ENCODE measurements at places on chromosomes 12 and 14.

- no peak for DNase-seq
Observed at GRCh38 chr12:92442782-92443181, 260.0 kb upstream of the PLEKHG7 start.

DNA sequence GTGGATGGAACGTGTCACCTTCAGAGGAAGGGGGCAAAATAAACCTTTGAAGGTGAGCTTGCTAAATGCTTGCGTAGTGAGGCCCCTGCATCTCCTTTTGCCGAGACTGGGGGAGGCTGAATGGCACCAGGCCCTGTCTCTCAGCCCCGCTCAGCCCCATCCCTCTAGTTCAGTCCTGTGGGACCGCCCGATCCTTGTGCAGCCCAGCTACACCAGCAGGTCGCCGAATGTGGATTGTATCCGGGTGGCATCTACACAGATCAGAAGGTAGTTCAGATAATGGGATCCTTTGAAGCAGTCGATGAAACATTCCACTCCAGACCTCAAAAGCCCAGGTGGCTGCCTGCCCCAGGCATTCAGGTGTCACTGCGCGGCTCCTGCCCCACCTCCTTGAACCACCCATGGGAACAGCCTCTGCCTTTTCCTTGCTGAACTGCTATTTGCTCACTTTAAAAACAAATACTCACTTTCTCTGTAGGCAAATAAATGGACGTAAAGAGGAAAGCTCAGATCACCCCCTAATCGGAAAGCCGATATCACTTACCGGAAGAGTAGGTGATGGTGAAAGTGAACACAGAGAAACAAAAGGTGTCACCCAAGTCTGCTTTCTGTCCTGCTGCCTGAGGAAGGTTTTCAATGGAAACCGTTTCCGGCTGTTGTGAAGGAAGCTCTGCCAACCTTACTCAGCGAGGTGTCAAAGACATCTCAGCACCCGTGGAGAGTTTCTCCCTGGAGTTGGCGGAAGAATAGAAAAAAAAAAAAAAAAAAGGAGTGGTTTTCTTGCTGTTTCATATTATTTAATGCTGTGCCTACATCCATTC is 100.3 kb upstream of the NCOR2 start:
- no peak for DNase-seq

- no peak for DNase-seq
Observed at GRCh38 chr14:30921305-30921704, 46.9 kb downstream of the COCH start.

DNA sequence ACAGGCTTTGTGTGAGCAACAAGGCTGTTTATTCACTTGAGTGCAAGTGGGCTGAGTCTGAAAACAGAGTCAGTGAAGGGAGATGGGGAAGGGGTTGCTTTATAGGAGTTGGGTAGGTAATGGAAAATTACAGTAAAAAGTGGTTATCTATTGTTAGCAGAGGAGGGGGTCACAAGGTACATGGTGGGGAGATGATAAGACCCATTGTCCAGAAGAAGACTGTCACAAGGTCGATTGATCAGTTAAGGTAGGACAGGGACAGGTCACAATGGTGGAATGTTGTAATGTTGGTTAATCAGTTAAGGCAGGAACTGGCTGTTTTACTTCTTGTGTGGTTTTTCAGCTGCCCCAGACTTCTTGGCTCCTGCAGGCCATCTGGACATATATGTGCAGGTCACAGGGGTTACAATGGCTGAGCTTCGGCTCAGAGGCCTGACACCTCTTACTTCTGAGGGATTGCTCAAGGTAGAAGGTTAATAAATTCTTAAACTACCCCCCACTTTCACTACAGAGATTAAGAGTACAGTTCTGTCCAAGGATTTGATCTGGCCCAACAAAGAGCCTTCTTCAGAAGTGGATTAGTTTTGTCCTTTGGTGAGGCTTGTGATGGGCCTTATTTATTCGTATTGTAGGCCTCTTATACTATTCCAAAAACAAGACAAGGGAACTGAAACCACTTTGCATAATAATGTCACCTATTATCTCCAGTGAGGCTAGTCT is 13.8 kb upstream of the DHRS4 start:
- DNase-seq = no peak

DNA sequence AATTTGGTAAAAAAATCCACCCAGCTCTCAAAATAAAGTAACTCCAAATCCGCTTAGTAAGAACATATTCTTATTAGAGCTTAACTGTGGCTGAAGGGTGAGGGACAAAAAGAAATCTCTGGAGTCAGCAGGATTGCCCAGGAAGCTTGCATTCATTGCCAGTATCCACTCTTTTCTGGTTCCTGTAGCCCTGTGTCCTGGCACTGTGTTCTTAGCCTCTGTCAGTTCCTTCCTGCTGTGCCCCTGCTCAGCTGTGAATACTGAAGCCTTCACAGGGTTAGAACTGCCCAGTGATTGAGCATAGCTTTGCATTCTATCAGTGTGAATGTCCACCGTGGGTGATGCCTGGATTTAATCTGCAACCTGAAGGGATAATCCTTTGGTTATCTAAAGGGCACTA is 266.9 kb upstream of the PELI2 start:
- DNase-seq = no peak

DNA sequence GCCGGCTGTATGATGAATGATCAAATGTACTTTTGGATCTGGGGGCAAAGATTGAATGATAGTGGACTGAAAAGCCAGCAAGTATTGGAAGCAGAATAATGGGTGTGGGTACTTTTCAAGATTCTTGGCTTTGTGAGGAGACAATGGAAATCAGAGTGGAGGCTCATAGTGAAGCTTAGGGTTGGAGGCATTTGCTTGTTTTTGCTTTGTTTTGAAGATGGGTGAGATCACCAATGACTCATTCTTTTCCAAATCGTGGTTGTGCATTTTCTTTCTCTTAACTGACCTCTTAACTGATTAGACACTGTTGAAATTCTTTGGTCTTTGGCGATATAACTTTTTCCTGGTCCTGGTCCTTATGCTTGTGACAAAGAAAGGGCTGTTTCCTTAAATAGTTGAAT is 54.4 kb downstream of the PELI2 start:
- peak; percentile 60 for DNase-seq

- DNase-seq = no peak
Observed at GRCh38 chr14:99156090-99156425, 115.9 kb downstream of the BCL11B start.

DNA sequence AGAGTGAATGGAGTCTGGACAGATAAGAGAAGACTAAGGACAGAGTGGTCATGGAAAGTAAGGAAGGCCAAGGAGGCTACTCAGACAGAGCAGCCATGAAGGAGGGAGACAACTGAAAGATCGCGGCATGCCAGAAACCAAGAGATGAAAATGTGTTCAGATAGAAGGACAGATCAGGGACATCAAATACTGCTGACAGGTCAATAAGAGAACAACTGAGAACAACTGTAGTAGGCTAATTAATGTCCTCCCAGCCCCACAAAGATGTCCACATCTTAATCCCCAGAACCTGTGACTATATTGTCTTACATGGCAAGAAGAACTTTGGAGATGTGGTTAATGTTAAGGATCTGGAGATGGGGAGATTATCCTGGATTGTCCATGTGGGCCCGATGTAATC is 15.0 kb upstream of the HELB start:
- no peak for DNase-seq

DNA sequence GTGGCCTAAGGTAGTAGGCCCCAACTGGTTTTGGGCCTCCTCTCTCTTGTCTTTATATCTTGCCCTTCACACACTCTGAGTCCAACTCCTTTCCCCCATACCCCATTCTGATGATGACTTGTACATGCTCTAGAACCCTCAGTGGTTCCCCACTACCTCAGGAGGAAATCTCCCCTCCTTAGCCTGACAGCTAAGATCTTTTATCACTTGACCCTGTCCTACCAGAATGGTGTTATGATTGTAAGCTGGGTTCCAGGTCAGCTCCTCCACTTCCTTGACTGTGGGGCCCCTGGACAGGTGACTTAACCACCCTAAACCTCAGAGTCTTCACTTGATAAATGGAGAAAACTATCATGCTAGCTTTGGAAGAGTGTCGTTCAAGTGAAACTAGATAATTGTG is 9.4 kb upstream of the MYL2 start:
- no peak for DNase-seq

DNA sequence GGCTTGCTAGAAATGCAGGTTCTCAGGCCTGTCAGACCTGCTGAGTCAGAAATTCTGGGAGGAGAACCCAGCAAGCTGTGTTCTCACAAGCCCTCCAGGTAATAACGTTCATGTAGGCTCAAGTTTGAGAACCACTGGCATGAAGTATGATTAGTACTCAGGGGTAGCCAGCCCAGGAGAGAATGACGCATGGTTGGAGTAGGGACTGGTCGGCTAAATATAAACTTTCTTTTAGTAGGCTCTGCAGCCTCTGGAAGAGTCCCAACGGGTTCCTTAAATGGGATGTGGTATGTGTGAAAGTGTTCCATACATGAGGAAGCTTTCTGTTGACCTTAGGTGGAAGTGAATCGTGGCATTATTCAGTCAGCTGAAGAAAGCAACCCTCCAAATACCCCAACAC is 209.3 kb downstream of the SLC41A2 start:
- DNase-seq = no peak

GRCh38 chr12:57455374-57456144 is 452 bp downstream of the INHBE start:
- no peak for DNase-seq

DNA sequence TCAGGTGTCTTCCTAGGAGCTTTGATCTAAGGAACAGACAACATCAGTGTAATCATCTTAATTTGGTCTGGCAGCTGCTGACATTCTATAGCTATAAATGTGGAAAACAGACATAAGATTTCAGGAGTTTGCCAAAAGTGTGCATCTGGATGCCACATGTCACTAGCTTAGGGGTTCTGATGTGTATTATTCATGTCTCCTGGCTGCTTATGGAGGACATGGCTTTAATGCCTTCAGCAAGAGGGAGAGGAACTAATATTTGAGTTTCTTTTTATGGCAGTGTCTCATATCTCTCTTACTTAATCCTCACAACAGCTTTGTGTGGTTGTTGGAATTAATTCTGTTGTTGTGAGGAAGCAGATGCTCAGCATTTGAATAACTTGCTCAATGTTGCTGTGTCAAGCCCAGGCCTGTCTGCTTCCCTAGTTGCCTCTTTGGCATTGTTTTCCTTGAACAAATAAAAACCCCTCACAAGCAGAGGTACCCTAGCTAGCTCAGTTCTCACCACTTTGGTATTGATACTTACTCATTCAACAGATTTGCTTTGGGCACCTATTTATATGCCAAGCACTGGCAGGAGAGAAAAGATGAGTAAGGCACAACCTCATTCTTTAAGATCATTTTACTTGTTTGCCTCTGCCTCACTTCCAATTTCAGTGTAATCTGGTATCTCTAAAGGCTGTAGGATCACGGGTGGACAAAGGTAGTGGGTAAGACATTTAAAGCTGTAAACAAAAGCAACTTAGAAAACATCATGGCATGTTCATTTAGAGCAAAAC is 39.8 kb upstream of the EID3 start:
- no peak for DNase-seq

- DNase-seq = no peak
Observed at GRCh38 chr14:59308673-59309072, 120.2 kb downstream of the DAAM1 start.

- no peak for DNase-seq
Observed at GRCh38 chr12:9943240-9943639, 11.1 kb upstream of the CLEC2A start.

- no peak for DNase-seq
Observed at GRCh38 chr14:34794941-34795340, 80.2 kb downstream of the BAZ1A start.

- no peak for DNase-seq
Observed at GRCh38 chr14:53151523-53152183, 1.5 kb downstream of the DDHD1 start.

DNA sequence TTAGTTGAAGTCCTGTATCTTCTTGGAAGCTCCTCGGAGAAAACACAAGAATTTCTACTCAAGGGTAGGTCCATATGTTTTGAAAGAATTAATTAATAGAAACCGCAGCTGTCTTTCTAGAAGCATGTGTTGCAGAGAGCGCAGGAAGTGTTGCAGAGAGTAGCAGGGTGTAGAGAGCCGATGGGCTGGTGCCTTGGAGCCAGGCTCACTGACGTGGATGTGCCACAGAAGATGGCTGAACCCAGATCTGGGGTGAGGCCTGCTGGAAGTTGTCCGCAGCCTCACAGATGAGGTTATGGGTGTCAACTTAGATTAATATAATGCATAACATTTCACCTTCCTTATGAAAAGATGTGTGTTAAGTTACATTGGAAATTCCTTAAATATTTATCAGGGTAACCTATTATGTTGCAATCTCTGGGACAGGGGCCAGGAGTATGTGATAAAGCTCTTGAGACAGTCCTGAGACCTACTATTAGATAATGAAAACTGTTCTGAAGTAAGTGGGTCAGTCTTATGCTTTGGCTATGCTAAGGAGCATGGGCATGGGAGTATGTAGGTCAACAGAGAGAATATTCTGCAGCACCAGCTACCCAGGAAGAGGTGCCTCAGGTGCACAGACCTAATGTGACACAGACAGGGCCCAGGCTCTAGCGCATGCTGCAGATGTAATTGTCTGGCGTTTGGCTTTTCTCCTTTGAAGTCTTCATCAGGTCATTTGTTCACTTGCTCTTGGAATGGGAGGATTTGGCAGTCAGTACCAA is 973.3 kb downstream of the BCL11B start:
- no peak for DNase-seq

DNA sequence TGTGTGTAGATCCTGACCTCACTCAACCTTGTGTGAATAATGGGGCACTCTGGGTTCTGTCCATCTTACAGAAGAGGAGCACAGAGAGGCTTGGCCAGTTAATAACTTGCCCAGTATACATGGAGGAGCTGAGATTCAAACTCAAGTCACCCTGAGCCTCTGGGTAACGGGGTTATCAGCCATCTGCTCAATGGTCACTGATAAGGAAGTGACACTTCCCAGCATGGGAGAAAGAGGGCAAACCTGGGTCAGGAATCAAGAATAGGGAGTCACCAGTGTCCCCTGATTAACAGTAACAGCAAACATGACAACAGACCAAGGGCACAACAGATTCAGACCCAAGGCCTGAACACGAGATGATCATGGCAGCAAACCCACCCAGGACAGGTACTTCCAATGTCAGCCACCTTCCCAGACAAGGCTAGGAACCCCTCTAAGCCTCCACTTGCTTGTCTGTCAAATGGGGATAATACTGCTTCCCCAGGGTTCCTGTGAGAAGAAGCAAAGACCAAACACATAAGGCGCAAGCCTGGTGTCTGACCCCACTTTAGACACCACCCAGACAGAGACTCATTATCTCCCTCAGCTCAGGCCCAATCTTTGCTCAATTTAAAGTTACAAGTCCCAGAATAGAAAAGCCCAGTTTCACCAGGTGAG is 3.6 kb downstream of the CCDC85C start:
- no peak for DNase-seq

GRCh38 chr14:25868521-25869314 is 729.1 kb downstream of the NOVA1 start:
- DNase-seq = no peak

All from non-pigmented ciliary epithelial cell (primary cell).